ENCODE measurements at places on chromosomes 5 and 9.

DNA sequence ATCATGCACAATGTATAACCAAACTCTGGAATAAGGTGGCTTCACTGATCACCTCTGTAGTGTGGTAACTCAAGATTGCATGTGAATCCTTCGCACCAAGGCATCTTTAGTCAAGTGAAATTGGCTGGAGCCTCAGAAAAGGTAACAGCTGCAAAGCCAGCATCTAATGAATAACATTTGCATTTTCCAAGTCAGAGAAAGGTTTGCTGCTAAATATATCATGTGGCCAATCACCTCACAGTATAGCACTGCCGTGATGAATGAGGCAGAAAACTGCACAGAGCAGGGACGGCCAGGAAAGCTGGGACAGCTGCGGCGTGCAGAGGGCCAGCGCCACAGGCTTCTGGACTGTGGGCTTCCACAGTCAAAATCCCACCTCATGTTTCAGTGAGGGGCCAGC lies 18.5 kb downstream of the MRPS27 start:
- no peak for DNase-seq

DNA sequence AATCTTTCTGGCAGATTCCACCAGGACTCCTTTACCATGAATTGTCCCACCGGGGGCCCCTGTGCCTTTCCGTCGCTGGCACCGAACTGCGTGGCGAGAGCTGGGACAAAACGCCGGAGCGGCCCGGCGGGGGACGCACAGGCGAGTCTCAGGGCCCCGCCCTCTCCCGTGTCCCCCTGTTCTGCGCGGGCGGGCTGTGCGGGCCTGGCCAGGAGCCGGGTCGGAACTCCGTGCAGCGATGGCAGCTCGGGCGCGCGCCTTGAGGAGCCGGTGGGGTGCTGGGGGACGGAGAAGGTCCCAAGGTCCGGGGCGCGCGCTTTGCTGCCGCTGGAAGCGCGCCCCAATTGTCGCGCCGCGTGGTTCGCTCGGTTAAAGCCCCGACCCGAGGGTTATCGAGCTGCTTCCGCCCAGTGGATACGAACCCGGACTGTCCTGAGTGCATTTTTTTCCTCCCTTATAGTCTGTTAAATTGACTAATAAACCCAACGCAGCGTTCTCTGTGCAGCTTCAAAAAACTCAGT lies 125.3 kb downstream of the TMEM174 start:
- DNase-seq: no peak

DNA sequence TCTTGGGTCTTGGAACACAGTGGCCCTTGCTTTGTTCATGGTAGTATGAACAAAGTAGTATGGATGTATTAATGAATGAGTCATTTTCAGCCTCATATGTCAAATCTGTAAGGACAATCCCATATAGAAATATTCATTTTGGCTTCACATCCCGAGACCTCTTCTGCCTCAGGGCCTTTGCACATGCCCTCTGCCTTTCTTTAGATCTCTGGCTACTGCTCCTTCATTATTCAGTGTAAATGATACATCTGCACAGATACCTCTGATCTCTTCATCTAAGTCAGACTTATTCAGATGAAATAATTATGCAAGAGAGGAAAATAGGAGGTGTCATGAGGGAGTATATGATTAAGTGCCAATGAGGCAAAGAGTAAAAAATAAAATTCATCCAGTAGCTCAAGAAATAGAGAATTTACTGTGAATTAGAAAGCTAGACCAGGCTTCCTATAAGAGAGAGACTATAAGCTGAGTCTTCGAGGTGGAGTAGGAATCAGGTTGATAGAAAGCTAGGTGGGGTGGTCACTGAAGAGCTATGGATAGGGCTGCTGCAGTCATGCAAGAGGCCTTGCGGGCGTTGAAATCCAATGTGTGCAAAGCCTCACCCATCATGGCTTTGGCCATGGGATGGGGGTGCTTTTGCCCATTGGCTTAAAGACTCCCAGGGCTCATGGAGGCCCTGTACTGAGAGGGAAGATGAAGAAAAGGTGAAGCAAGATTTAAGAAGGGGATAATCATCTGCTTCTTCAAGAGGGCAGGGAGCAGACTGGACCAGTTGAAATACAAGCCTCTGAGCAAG lies 3.7 kb upstream of the TTLL11 start:
- no peak for DNase-seq

DNA sequence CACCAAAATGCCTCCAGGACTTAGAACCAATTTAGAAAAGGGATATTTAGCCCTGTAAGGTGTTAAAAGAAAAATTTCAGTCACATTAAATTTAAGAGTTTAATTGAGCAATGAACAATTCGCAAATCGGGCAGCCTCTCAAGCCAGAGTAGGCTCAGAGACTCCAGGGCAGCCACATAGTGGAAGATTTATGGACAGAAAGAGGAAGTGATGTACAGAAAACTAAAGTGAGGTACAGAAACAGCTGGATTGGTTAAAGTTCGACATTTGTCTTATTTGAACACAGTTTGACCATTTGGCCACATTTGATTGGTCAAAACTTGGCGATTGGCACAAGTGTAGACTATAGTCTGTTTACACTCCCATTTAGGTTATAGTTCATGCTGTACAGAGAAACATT lies 525.9 kb upstream of the ZNF608 start:
- DNase-seq: no peak

- no peak for DNase-seq
Observed at GRCh38 chr5:52893863-52894262, 95.3 kb upstream of the ITGA2 start.

- DNase-seq: no peak
Observed at GRCh38 chr5:17944046-17944445, 309.8 kb downstream of the TAF11L14 start.

Data from activated CD8-positive, alpha-beta memory T cell treated with anti-CD3 and anti-CD28 coated beads for 1 hour (primary cell).